Activated CD8-positive, alpha-beta memory T cell treated with anti-CD3 and anti-CD28 coated beads, Interleukin-2, amount 50 U/mL, for 4 hours (primary cell): ENCODE measurements at places on chromosomes 3 and 15.

- DNase-seq = no peak
Measured at GRCh38 chr3:156472150-156472549, 82.8 kb downstream of the SSR3 start.

DNA sequence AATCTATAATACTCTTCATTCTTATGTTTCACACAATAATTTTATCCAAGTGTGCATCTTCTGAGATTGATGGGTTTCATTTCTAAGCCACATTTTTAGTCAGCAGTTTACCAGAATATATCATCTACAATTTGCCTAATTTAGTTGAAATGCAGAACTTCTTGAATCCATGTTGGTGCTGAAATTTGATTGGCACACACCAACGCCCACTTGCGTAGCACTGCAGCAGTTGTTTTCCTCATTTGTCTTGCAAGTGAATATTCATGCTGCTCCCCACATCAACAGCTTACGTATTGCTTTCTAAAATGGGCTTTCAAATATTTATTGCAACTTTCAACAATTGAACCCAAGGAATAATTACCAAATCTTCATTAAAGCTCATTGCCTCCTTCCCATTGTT lies 87.8 kb upstream of the CTDSPL start:
- no peak for DNase-seq

- DNase-seq = no peak
Measured at GRCh38 chr3:108882762-108883161, 60.2 kb downstream of the TRAT1 start.

GRCh38 chr3:161310649-161311423 lies 60.5 kb downstream of the SPTSSB start:
- peak; percentile 21 for DNase-seq

DNA sequence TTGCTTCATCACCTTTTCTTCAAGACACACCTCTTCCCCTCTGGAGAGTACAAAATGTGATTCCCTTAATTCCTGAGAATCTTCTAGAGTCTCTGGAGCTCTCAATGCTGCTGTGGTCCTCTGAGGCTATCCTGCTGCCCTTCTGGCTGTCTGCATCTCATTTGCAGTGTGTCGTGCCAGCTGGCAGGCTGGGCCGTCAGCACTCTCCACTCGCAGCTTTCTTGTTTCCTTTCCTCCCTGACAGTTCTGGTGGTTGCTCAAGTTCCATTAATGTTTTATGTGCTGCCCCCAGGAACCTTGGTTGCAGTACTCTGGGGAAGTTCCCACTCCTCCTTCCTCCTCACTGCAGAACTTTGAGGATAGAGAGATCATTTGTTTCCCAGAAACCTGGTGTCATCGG lies 210.8 kb upstream of the ROPN1 start:
- no peak for DNase-seq

GRCh38 chr3:21752749-21753347 lies 1.8 kb upstream of the ZNF385D start:
- DNase-seq = no peak

DNA sequence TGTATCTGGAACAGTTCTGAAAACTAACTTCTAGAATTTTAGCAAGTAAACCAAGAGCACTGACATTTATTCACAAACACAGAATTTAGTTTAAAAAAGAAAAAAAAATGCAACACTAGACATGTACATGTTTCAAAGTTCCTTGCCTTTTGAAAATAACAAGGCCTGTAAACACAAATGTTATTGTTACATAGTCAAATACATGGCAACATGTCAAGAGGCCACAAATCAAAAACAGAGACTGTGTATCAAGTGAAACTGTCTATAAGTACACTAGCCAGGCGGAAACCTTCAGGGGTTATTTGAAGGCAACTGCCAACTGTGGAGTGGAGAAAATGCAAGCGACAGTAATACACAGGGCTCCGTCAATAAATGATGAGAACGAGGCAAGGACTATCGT lies 547.6 kb downstream of the FOXP1 start:
- no peak for DNase-seq

- DNase-seq = no peak
Measured at GRCh38 chr3:194685065-194685717, 492 bp upstream of the FAM43A start.

DNA sequence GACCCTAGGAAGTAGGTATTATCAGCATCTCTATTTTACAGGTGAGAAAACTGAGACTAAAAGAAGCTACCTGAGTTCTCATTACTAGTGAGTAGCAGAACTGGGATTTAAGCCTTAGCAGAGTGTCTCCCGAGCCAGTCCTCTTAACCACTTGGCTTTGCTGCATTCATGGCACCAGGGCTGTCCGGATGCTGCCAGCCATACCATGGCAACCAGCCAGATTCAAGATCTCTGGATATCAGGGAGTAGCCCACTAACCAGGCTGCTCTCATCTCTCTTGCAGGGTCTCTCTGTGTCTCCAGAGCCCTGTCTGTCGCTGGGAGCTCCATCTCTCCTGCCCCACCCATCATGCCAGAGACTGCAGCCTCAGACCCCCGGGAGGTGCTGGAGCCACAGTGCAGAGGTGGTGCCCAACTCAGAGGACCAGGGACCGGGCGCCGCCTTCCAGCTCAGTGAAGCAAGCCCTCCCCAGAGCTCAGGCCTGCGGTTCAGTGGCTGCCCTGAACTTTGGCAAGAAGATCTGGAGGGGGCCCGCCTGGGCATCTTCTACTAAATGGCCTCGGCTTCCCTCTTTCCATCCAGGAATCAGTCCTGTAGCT lies 1.7 kb downstream of the MESP2 start:
- no peak for DNase-seq

- no peak for DNase-seq
Measured at GRCh38 chr3:138842483-138843188, 7.9 kb upstream of the PIK3CB start.
